ENCODE measurements at places on chromosomes 1 and 21.

GRCh38 chr1:39369565-39369964, 121.9 kb upstream of the BMP8A start:
- DNase-seq, result no peak

GRCh38 chr1:170853302-170853701, 82.0 kb upstream of the MROH9 start:
- DNase-seq, result no peak

- peak; percentile 74 for DNase-seq
Observed at GRCh38 chr1:152014943-152015342, 21.3 kb upstream of the S100A10 start.

GRCh38 chr21:40143822-40144525, 276.7 kb downstream of the PCP4 start:
- peak; percentile 38 for DNase-seq

- no peak for DNase-seq
Observed at GRCh38 chr1:110588991-110589390, 17.2 kb downstream of the KCNA2 start.

- no peak for DNase-seq
Observed at GRCh38 chr1:83543222-83543973, 455.5 kb downstream of the TTLL7 start.

- DNase-seq, result no peak
Observed at GRCh38 chr1:240342251-240342625, 250.6 kb downstream of the FMN2 start.

- no peak for DNase-seq
Observed at GRCh38 chr1:233357595-233358397, 30.3 kb downstream of the MAP3K21 start.

- no peak for DNase-seq
Observed at GRCh38 chr1:53332186-53332564, 4.3 kb upstream of the LRP8 start.

DNA sequence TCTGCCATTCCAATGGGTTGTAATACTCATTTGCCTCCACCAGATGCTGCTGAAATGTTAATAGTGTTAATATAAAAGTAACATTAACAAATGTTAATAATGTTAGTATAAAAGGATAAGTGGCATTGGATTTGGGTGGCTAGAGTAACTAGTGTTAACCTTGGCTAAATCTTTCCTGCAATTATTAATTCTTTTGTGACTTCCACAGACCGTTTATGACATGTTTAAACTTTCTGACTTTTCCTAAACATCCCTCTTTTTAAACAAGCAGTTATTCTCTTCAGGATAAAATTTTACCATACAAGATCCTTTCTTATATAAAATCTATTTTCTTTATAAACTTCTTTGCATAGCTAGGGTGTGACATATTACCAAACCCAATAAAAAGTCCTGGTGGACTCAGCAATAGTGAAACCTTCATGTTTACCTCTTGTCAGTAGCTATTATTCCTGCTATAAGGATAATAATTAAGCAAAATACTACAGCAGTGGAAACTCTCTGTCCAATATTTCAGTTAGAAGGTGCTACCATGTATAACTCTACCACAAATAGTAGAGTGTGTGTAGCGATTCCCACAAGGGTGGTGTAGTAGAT, 41.5 kb downstream of the CCDC30 start:
- no peak for DNase-seq

DNA sequence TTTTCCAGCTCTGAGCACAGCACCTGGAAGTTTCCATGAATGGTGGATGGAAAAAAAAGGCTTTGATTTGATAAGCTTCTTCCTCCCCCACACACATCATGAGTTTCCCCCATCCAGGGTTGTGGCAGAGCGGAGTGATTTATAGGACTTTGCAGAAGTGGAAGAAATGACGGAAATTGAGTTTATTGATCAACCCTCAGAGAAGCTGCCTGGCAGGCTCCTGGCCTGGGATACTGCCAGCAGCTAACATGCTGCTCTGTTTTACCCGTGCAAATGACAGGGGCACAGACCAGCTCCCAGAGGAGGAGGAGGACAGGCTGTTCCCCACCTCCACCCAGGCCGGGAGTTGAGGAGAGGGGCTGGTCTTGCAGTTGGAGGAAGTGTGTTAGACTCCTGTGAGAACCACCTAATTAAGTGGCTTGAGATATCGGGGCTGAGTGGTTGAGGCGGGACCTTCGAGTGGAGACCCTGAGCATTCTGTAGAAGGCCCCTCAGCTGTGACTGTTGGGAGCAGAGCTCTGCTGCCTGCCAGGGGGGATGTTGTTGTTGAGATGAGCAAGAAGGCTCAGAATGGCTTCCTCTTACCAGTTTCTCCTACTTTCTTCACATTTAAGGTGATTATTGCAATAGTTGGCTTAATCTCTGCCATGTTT, 21.8 kb downstream of the ADORA1 start:
- no peak for DNase-seq

DNA sequence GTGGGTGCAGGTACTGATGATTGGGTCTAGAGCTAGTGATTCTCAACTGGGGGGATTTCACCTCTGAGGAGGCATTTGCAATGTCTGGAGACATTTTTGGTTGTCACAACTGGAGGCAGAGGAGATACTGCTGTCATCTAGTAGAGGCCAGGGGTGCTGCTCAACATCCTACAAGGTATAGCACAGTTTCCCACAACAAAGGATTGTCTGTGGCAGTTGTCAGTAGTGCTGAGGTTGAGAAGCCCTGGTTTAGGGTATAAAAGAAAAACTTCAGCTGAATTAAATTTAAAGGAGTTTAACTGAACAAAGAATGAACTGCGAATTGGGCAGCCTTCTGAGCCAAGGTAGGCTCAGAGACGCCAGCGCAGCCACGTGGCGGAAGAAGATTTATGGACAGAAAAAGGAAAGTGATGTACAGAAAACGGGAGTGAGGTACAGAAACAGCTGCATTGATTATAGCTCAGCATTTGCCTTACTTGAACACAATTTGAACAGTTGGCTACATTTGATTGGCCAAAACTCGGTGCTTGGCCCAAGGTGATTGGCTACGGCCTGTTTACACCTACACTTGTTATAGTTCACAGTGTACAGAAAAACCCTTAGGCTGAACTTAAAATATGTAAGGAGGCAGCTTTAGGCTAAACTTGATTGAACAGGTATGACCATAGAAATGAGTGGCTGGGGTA, 40.4 kb downstream of the MPZL1 start:
- DNase-seq, result no peak

GRCh38 chr1:40532062-40532389, 589 bp downstream of the ZNF684 start:
- peak; percentile 6 for DNase-seq

DNA sequence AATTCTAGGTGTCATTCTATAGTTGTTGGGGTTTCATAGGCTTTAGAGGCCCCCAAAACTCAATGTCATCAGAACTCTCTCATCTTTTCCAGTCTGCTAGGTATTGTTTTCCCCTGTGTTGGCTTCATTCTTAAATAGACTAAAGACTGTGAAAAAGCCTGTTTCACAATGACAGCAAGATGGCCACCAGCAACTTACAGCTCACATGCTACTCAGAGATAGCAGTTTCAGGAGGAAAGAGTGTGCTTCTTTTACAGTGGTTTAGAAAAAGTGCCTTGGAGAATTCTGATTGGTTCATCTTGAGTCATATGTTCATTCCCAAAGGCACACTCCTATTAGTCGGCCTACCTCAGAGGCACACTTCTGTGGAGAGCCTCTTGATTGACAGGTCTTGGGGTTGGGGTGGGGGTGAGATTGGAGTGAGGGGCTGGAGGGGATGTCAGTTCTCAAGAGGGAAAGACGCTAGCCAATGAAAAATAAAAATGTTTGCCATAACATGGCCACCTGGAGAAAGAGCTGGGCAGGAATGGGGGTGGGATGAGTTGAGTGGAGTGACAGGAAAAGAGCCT, 8.5 kb downstream of the IL23R start:
- no peak for DNase-seq

- peak; percentile 59 for DNase-seq
Observed at GRCh38 chr1:6523566-6523965, 30.7 kb downstream of the NOL9 start.

- DNase-seq, result peak; percentile 93
Observed at GRCh38 chr1:219587801-219588561, 24.9 kb downstream of the ZC3H11B start.

- peak; percentile 7 for DNase-seq
Observed at GRCh38 chr1:230772457-230773395, 25.5 kb downstream of the CAPN9 start.

GRCh38 chr1:11997081-11997850, 17.0 kb downstream of the MFN2 start:
- no peak for DNase-seq

DNA sequence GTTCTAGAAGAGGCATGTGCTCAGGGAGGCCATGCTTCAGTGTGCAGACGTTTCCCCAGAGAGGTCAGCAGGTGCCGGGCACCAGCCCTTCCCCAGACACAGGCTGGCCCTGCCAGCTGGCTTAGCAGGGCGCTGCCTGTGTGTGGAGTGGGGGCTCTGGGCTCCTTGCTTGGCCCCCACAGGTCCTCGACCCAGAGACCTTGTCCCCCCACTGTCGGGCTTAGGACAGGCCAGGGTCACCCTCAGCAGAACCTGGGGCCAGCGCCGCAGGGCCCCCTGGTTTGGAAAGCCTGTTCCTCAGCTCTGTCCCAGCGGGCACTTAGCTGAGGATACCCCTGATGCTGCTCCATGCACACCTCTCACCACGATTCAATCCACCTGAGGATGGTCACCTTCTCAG, 172.3 kb upstream of the ARHGEF16 start:
- DNase-seq, result no peak

DNA sequence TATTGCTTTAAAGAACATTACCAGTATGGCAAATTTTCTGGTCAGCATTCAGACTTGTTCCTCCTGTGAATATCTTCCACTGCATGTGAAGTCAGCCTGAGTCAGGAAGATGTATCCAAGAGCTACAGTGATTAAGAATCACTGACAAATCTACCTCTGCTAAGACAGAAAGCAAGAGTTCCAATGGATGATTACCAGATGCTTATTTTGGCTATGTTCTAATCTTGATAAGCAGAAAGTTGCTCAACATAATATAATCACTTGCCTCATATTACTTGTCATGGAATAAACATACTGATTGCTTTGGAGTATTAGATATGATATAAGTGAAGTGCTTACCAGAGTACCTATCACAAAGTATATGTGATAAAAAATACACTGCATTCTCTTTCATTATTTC, 738.1 kb downstream of the ADGRL2 start:
- no peak for DNase-seq

GRCh38 chr1:42419126-42419821, 36.5 kb downstream of the ZMYND12 start:
- DNase-seq, result no peak

DNA sequence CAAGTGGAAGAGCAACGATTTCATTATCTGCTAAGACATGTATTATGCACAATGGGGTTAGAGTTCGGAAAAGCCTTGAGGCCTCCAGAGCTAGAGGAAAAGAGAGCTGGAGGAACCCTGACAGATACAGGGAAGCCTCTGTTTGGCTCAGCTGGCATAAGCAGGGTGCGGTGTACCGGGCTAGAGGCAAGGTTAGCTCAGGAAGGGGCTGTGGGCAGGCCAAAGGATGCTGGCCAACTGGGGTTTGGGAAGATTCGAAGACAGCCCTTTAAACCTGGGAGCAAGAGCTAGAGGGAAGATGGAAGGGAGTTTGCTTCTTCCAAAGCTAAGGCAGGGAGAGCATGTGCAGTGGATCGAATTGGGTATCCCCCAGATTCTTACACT, 107.6 kb upstream of the TLR5 start:
- no peak for DNase-seq

DNA sequence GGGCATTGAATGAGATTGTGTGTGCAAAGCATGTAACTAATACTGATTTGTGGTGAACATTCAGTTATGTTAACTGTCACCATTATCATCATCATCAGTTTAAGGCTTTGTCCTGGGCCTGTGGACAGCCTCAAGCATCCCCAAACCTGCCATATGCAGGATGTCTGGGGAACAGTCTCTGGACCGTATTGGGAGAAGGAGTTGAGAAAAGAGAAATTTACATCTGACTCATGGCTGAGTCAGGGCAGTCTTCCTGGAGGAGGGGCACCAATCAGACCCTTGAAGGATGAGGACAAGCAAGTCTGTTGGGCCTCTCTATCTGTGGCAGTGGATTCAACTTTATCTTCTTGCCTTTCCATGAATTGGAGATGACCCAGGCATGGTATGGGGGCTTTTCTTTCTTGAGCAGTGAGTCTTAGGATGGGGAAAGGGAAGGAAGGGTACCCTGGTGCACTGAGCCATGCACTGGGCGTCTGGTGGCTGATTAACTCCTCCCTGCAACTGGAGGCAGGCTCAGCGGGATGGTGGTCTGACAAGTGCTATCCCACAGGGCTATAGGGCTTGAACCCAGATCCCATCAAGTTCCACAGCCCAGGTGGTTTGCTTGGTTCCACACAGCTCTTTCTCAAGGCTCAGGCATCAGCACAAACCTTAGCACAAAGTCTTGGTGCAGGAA, 2.9 kb downstream of the PADI3 start:
- no peak for DNase-seq

DNA sequence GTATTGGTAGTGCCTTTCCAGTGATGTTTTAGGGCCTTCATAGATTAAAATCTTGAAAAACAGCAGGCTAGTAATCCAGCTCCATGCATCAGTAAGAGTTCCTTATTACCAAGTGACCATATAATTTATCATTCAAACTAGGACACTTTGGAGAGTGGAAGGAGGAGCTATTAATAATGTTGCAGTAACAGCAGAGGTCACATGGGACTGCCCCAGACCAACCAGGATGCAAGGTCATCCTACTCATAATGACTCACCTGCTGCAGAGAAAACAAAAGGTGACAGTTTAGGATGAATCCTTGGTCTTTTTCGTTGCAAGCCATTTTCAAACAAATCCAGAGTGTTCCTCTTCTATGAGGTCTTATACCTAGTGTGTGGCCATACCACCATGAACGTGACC, 187.4 kb downstream of the NUF2 start:
- no peak for DNase-seq

- peak; percentile 4 for DNase-seq
Observed at GRCh38 chr21:46018615-46019014, 37.0 kb downstream of the COL6A1 start.

GRCh38 chr1:8077120-8077573, 51.0 kb upstream of the ERRFI1 start:
- DNase-seq, result peak; percentile 49

DNA sequence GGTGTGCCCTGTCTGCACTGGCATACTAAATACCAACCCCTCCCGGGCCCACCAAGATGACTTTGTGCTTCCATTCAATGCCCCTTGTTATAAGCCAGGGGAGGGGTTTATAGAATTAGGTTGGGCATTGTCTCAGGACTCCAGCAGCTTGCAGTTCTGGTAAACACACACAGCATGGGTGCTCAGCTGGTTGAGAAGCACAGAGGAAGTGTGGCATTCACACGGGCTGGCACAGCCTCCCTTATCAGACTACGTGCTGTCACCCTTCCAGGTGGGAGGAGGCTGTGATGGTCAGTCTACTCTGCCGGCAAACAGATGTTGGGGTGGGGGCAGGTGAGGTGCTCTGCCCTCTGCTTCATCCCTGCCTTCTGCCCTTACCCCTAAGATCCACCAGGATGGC, 15.0 kb upstream of the SLC6A17 start:
- no peak for DNase-seq

All from inflammatory macrophage treated with lipopolysaccharide for 4 hours (primary cell).